ENCODE measurements at places on chromosomes 6 and 20. TPM values are rescaled to one million over a fixed set of nuclear protein-coding genes. Genes with fewer than 3 reads are reported as not detected.
A peak's percentile ranks its signal among the peaks of the same experiment; 100 is the strongest.

GRCh38 chr20:32539817-32540675 lies 45.1 kb downstream of the NOL4L start:
- peak overlapping the region; percentile 66 for H3K4me3 ChIP-seq
- peak; percentile 78 for DNase-seq
- H3K27ac ChIP-seq: peak overlapping the region; percentile 95

DNA sequence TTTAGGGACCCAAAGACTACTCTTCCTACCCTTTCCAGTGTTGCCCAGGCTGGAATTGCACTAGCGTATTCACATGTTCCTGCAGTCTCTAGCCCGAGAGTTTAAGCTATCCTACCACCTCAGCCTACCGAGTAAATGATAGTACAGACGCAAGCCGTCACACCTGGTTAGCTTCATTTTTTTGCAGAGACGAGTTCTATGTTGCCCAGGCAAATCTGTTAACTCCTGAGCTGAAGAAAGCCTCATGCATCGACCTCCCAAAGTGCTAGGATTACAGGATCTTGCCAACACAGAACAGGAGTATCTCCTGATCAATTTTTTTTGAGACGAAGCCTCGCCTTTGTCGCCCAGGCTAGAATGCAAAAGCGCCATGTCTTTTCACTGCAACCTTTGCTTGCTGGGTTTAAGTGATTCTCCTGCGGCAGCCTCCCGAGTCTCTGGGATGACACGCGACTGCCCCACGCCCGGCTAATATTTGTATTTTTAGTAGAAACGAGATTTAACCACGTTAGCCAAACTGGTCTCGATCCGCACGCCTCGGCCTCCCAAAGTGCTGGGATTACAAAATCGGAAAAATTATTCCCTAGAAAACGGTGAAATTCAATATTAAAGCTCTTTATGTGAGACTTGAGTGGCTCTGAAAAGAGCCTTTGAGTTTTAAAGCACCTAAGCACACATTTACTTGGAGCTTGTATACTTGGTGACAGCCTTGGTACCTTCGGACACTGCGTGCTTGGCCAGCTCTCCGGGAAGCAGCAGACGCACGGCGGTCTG lies 128.5 kb downstream of the HFE start:
- peaks cover 9% of the 10 kb centered on the region for H3K4me1 ChIP-seq
- no peak overlapping the region for H3K4me3 ChIP-seq
- peak; percentile 50 for DNase-seq
- no peaks in the 10 kb centered on the region for H3K27me3 ChIP-seq
- H3K27ac ChIP-seq: no peak overlapping the region
- H3K36me3 ChIP-seq: no peaks in the 10 kb centered on the region

Gene AHI1
- 37.1 TPM for total RNA-seq

- no peak overlapping the region for H3K27ac ChIP-seq
- peaks cover 12% of the 10 kb centered on the region for H3K27me3 ChIP-seq
- no peaks in the 10 kb centered on the region for H3K4me1 ChIP-seq
- H3K4me3 ChIP-seq: no peak overlapping the region
- DNase-seq: no peak
Observed at GRCh38 chr6:100126790-100127484, 132.9 kb upstream of the MCHR2 start.

GRCh38 chr6:149160943-149161342 lies 156.6 kb upstream of the TAB2 start:
- peaks cover 4% of the 10 kb centered on the region for H3K36me3 ChIP-seq
- peaks cover 7% of the 10 kb centered on the region for H3K4me1 ChIP-seq
- H3K4me3 ChIP-seq: no peak overlapping the region
- no peak for DNase-seq

DNA sequence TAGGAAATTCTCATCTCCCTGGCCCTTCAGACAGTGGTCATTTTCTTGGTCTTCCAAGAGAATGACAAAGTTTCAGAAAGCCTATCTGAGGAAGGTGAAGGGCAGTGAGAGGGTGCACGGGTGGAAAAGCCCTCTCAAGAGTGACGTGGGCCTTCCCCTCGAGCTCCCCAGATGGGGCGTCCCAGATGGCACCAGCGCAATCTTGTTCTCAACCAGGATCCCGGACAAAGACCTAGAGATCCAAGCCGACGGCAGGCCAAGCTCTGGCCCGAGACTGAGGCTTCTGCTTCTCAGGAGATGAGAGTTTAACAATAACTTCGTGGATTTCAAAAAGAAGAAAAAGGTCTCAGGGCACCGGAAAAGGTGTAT lies 797 bp upstream of the ZNF133 start:
- H3K27me3 ChIP-seq: peaks cover 30% of the 10 kb centered on the region

Gene GTSF1L
- not detected for total RNA-seq

- no peak for DNase-seq
- H3K4me3 ChIP-seq: no peak overlapping the region
Observed at GRCh38 chr6:69027861-69028260, 392.8 kb downstream of the ADGRB3 start.

- DNase-seq: no peak
- no peaks in the 10 kb centered on the region for H3K36me3 ChIP-seq
- peaks cover 55% of the 10 kb centered on the region for H3K27me3 ChIP-seq
- H3K4me3 ChIP-seq: no peak overlapping the region
- H3K4me1 ChIP-seq: peaks cover under 1% of the 10 kb centered on the region
Observed at GRCh38 chr6:8108031-8108660, 5.8 kb upstream of the EEF1E1 start.

DNA sequence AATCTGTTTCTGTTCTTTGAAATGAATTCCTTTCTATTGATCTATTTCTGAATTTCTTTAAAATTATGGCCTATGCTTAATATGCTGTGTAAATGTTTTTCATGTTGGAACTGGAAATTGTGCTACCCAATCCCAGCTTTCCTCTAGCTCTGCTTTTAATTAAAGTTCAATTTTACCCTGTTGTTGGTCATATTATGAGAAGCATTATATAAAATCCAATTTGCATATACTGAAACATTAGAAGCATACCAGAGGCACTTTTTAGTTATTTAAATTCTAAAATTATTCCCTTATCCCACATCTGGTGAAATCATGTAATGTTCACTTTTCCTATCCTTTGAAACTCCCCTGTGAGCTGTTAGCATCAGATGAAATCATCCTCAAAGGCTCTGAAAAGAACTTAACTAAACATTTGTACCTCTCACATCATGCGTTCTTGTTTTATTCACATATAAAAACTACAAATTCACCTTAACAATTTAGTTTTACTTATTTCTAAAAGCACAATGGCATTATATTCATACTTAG lies 160.6 kb upstream of the COL21A1 start:
- no peaks in the 10 kb centered on the region for H3K36me3 ChIP-seq
- no peak for DNase-seq
- no peak overlapping the region for H3K27ac ChIP-seq

DNA sequence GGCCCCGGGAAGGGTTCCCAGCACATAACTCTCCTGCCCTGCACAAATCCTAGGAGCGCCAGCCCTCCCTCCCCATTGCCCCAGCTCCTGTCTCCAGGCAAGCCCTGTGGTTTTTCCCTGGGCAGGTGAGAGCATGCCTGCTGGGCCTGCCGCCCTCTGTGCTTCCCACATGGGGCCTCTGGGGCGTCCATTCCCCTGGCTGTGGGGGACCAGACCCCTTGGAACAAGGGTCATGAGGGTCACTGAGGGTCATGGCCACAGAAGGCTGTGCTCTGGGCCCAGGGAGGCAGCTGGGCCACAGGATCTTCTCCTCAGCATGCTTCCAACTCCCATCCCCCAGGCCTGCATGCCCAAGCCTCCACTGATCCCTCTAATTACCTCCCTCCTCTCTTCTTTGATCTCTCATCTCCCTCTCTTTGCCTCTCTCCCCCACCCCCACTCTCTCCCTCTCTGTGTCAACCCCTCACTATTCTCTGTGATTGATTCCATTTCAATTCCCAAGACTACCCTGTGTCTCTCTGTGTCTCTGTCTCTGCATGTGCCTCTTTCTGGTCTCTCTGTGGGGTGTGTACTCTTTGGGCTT lies 6.1 kb downstream of the MDFI start:
- no peak overlapping the region for H3K27ac ChIP-seq
- no peak for DNase-seq
- peaks cover under 1% of the 10 kb centered on the region for H3K4me1 ChIP-seq
- no peaks in the 10 kb centered on the region for H3K36me3 ChIP-seq
